ENCODE measurements at places on chromosomes 6 and 20.

DNA sequence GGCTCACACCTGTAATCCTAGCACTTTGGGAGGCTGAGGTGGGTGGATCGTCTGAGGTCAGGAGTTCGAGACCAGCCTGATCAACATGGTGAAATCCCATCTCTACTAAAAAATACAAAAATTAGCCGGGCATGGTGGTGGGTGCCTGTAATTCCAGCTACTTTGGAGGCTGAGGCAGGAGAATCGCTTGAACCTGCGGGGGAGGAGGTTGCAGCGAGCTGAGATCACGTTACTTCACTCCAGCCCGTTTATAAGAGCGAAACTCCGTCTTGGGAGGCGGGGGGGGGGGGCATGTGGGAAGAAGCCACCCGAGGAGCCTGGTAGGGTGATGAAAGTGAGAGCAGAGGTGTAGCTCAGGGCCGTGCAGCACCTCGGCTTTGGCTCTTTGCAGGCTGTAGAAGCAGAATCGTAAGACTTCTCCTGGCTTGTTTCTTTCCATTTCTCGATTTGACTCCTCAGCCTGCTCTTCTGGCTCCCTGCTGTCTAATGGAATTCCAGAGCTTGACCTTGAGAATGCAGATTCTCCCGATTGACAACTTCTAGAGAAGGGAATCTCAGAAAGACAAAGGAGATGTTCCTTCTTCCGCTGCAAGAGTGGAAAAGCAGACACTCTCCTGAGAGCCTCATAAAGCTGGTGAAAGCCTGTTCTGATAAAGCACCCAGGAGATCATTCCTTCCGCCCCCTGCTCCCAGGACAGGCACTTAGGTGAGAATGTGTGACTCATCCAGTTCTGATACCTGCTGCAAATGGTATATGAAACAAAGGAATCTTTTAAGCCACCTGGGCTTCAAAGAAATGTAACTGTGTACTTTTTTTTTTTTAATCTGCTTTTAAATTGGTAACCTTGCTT is 26.0 kb upstream of the PPP1R16B start:
- DNase-seq = no peak

DNA sequence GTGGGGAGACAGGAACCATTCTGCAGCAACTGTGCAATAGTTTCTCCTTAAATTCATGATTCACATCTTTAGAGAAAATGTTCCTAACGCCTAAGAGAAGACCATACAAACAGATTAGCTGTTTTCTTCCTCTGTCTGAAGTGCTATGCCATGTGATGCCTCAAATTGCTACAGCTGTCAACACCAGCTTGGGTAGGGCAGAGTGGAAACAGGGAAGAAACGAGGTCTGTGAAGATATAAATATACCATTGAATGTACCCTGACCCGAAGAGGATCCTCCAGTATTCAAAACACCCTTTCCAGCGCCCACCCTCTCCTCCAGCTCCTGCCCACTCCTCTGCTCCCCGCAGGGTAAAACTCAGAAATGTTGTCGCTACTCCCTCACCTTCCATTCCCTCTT is 40.3 kb upstream of the PRND start:
- no peak for DNase-seq

GRCh38 chr6:55937951-55938690 is 62.7 kb upstream of the BMP5 start:
- no peak for DNase-seq

DNA sequence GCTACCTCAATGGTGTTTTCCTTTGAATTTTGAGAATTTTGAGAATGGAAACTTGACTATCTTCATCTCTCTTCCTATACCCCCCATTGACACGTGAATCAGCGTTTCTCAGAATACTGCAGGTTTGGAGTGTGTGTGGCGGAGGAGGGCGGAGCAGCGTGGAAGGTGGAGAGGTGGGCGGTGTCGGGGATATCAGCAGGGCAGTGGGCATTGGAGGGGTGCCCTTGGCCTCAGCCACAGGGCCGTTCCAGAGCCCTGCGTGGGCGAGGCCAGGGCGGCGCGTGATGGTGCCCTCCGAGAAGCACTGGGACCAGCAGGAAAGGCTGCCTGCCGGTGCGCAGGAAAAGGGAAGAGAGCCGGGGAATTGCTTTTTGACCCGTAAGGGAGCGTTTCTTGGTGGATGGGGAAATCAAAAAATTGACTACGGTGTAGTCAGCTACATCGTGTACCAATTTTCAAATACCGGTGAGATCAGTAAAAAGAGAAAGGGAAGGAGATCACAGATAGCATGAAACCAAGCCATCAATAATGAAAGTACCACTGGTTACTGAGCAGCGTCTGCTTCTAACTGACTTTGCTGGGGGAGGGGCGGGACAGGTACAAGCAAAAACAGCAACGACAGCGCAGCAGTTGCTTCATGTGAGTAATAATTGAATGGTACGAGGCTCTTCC is 82.7 kb upstream of the DUSP22 start:
- DNase-seq = no peak

DNA sequence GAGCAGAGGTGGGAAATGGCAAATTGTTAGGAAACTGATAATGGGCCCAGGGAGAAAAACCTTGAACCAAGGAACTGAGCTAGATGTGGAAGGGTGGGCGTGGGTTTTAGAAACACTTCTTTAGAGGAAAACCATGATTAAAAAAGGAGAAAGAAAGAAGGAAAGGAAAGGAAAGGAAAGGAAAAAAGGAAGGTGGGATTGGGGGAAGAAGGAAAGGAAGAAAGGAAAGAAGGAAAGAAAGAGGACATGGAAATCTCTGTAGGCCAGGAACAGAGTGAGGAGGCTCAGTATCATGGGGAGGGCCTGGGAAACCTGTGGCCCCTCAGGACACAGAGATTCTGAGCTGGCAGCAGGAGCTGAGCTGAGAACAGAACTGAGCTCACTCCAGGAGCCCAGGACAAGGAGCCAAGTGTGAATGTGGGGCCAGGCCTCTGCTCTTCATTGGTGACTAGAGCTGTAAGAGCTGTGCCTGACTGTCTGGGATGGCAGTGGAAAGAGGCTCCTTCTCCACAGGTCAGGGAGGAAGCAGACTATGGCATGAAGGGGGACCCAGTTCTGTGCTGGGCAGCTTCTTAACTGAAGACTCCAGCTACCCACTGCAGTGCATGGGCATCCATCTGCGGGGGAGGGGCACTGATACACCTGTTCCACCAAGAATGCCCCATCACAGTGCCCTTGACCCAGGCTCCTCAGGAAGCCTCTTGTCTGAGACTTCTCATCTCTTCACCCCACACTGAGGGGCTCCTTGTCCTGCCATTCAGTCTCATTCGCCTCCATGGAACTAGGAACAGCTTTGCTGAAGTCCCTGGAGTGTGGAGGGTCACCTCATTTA is 116.1 kb upstream of the BACH2 start:
- DNase-seq = no peak

DNA sequence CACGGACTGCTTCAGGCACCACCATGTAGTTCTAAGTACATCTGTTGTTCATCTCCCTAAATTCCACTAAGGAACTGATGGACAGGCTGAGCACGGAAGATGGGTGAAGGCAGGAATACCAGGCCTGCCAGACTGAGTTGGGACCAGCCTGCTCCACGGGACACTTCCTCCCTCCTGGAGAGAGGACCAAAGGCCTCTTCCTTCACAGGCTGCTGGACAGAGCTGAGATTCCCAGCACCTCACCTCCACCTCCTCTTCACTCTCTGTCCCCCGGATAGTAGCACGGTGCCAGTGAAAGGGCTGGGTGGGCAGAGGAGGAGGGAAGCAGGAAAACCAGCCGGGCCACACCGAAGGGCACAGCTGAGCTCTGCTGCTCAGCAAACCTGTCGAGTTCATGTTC is 22.9 kb upstream of the TCFL5 start:
- no peak for DNase-seq

DNA sequence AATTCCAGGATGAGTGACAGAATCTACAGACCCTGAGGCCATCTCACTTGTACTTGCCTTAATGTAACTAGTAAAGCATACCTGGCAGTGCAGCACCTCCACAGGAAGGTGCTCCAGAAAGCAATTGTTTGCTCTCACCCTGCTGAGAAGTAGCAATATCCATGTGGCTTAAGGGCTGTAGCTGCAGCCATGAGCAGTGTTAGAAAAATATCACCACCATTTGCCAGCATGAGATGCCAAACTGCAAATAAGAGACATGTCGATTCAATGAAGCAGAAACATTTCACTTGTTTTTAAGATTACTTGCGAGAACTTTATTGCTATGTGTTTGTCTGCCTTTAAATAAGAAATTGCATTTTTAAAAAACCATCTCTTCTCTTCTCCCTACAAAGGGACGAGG is 151.5 kb downstream of the PRL start:
- no peak for DNase-seq

- no peak for DNase-seq
Observed at GRCh38 chr20:7657569-7657968, 282.7 kb downstream of the HAO1 start.

DNA sequence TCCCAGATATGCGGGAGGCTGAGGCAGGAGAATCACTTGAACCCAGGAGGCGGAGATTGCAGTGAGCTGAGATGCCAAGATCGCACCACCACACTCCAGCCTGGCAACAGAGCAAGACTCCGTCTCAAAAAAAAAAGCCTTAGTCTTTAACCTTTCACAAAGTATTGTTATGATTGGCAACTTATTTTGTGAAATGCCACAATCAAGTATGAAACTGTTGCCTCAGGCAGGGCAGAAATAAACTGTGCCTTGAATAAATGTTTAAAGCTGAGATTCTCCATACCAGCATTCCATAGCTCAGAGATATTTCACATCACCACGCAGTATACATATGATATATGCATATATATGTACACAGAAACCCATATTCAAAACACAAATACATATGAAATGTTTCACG is 120.1 kb upstream of the CCDC28A start:
- DNase-seq = no peak

GRCh38 chr6:121426686-121427085 is 8.8 kb upstream of the GJA1 start:
- DNase-seq = no peak

GRCh38 chr6:16712931-16713484 is 48.3 kb downstream of the ATXN1 start:
- no peak for DNase-seq

DNA sequence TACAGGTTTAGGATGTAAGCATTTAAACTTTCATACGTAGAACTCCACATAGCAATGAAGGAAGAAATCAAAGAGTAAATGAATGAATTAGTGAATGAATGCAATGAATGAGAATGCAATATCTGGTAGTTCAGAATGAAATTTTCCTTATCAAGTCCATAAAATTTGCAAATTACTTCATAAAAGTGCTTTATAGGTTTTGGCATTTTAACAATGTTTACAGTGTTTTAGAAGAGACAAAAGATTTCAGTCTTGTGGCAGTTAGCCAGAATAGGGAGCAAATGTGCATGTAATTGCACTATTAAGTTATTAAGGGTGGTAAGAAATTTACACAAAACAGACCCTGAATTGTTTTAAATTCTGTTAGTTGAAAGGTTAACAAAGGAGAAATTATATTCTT is 739.4 kb upstream of the FLRT3 start:
- DNase-seq = no peak

GRCh38 chr6:82074556-82074955 is 173.0 kb downstream of the IBTK start:
- no peak for DNase-seq

DNA sequence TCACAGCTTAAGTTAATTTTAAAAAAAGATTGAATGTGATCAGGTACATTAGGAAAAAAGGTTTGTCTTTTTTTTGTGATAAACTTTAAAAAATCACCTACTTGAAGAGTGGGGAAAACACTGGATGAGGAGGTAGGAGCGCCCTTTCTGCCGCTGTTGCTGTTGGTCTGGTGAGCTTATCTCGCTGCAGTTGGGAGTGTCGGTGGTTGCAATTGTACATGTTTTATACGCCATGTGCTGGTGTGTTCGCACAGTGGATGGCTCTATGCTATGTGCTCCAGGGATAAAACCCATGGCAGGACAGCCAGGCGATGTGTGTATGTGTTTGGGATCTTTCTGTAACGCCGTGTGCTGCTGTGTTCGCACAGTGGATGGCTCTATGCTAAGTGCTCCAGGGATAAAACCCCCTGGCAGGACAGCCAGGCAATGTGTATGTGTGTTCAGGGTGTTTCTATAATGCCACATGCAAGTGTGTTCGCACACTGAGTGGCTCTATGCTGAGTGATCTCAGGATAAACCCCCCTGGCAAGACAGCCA is 1.7 kb downstream of the SLC22A3 start:
- DNase-seq = no peak

- no peak for DNase-seq
Observed at GRCh38 chr6:1617466-1618310, 8.0 kb downstream of the FOXC1 start.

GRCh38 chr6:161108916-161109315 is 117.3 kb downstream of the MAP3K4 start:
- no peak for DNase-seq

DNA sequence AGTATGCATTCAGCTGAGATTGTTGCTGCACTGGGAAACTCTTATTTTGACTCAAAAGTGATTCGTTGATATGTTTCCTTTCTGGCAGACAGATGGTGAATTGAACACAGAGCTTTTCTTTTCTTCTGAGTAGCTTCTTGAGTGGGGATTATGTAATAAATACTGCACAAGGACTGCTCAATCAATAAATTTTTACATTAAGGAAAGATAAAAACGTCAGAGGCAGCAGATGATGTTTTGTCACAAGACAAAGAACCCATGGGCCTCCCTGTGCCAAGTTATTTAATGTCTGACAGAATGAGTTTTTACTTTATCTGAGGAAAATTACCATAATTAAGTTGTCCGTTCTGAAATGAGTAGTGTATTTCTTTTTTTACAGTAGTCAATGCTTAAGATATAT is 460.3 kb downstream of the UTRN start:
- no peak for DNase-seq

GRCh38 chr6:125749865-125750691 is 646 bp downstream of the HEY2 start:
- DNase-seq = no peak

GRCh38 chr6:16735014-16735413 is 26.2 kb downstream of the ATXN1 start:
- no peak for DNase-seq

DNA sequence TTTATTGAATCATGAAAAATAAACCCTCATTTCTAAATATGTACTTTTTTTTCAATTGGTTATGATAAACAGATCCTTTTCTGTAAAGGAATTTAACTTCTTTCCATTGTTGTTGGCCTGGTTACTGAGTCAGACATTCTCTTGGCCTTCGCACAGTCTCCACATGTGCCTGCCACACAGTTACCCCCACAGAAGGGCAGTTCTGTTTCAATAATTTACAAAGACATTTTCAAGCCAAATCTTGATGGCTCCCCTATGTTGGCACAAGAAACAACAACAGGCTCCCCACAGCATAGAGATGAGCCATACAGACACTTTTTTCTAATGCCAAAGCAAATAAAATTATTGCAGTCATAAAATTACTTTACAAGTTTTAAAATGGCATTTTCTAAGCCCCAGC is 55.6 kb upstream of the BEND6 start:
- no peak for DNase-seq

DNA sequence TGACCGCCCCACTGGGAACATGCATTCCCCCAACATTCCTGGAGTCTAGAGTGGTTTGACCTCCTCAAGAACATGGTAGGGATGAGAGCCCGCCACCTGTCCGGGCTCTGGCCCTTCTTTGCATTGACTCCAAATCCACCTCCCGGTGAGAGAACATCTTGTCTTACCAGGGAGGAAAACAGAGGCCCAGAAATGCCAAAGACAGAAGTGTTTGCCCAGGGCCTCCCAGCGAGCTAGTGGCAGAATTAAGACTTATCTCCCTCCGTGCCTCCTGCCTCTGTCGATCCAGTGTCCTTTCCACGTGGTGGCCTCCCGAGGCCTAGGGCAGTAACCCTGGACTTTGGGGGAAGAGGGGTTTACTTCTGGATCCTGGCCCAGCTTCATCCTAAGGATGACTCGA is 134.8 kb downstream of the JPH2 start:
- DNase-seq = no peak
